SJCRH30 (cell line): ENCODE measurements at places on chromosomes 1 and 21. TPM values are rescaled to one million over a fixed set of nuclear protein-coding genes. Genes with fewer than 3 reads are reported as not detected.

- no peak overlapping the region for H3K27ac ChIP-seq
- no peaks in the 10 kb centered on the region for H3K27me3 ChIP-seq
- no peak overlapping the region for H3K4me3 ChIP-seq
- H3K4me1 ChIP-seq: no peaks in the 10 kb centered on the region
- no peaks in the 10 kb centered on the region for H3K36me3 ChIP-seq
These were observed 25.1 kb downstream of the COL6A2 start for GRCh38 chr21:46122758-46123683.

DNA sequence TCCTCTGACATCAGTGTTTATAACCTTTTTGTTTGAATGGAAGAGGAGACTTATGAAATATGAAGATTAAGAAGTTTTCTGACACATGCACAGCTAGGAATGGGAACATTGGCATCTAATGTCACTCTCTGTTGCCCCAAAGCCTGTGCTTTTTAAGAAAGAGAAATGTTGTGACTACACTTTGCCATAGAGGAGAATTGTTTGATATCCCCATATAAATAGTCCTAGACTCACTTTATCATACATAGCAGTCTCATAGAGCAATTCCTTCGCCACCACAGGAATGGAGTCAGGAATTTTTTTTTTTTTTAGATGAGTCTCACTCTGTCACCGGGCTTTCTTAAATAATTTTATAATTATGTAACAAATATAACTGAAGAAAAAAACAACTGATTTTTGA, 1.5 kb downstream of the KRTAP21-3 start:
- no peak for DNase-seq
- no peak overlapping the region for H3K27ac ChIP-seq
- no peaks in the 10 kb centered on the region for H3K27me3 ChIP-seq
- H3K4me1 ChIP-seq: peaks cover 18% of the 10 kb centered on the region
- H3K36me3 ChIP-seq: no peaks in the 10 kb centered on the region
- H3K4me3 ChIP-seq: no peak overlapping the region

GRCh38 chr1:112093372-112093694, 103.9 kb upstream of the KCND3 start:
- no peak overlapping the region for H3K27ac ChIP-seq
- peaks cover 3% of the 10 kb centered on the region; the same call in 1 of the 2 replicates for H3K27me3 ChIP-seq
- no peaks in the 10 kb centered on the region for H3K36me3 ChIP-seq
- DNase-seq: no peak
- H3K4me1 ChIP-seq: no peaks in the 10 kb centered on the region

DNA sequence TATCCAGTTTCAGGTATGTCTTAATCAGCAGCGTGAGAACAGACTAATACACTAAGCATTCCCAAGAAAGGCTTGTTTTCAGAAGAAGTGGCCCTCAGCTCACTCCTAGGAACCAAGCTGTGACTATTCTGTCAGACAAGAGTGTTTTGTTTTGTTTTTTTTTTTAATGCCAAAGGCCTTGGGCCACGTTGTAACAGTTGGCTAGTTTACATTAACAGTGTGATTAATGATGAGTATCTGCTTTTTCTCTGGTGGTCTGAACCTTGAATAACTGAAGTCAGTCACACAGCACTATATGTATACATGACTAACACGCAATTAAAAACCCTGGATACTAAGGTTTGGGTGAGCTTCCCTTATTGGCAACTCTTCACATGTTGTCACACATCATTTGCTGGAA, 21.9 kb downstream of the DPYD start:
- no peaks in the 10 kb centered on the region for H3K36me3 ChIP-seq
- DNase-seq: no peak
- H3K27me3 ChIP-seq: no peaks in the 10 kb centered on the region
- H3K4me1 ChIP-seq: no peaks in the 10 kb centered on the region

MDM4 gene
- 26.6 and 41.2 TPM in 2 replicates for total RNA-seq

DNA sequence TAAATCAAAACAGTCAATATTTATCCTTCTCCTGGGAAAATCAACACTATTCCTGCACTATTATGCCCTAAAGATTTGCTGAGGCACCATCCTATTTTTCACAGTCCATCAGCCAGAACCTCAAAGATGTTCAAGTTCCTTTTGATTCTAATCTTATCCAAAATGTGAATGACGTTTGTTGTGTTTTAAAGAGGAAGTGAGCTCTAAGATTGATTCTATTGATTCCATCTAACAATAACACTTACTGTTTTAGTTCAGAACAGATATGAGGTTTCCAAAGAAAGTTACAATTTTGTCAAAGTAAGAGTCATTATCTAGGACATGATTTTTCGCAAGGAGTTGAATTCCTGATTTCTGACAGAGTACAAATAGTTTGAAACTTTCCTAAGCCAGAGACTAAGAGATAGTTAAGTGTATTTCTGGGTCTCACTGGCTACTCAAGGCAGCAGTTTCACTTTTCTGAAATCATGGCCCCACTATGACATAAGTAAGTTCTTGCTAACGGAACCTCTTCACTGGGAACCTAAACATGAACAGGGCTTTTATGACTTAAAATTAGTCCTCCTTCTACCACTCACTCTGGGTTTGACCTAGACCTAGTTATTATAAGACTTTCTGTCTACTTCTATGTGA, 84.7 kb downstream of the LHX9 start:
- H3K27me3 ChIP-seq: no peaks in the 10 kb centered on the region
- no peak for DNase-seq
- no peaks in the 10 kb centered on the region for H3K36me3 ChIP-seq
- no peak overlapping the region for H3K27ac ChIP-seq
- H3K4me3 ChIP-seq: no peak overlapping the region

CAMK1G gene
- not detected in 2 replicates for total RNA-seq

FMO2 gene
- not detected in 2 replicates for total RNA-seq

GRCh38 chr1:82108843-82109242, 308.1 kb downstream of the ADGRL2 start:
- H3K4me1 ChIP-seq: peaks cover 6% of the 10 kb centered on the region; the same call in 1 of the 2 replicates
- DNase-seq: no peak
- H3K27me3 ChIP-seq: no peaks in the 10 kb centered on the region
- H3K4me3 ChIP-seq: no peak overlapping the region

DNA sequence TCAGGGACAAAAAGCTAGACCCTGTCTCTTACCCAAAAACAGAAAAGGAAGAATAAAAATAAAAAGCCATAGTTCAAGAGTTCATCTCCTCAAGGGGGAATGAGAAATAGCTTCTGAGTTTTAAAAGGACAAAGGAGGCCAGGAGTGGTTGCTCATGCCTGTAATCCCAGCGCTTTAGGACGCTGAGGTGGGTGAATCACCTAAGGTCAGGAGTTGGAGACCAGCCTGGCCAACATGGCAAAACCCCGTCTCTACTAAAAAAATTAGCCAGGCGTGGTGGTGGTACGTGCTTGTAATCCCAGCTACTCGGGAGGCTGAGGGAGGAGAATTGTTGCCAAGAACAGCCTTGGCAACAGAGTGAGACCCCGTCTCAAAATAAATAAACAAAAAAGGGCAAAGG, 38.6 kb upstream of the CPLANE2 start:
- H3K4me3 ChIP-seq: no peak overlapping the region
- no peak for DNase-seq
- H3K4me1 ChIP-seq: peaks cover 4% of the 10 kb centered on the region
- H3K27ac ChIP-seq: no peak overlapping the region
- no peaks in the 10 kb centered on the region; the same call in none of the 2 replicates for H3K36me3 ChIP-seq

- peaks cover 4% of the 10 kb centered on the region; the same call in 1 of the 2 replicates for H3K27me3 ChIP-seq
- no peaks in the 10 kb centered on the region for H3K36me3 ChIP-seq
- DNase-seq: no peak
- no peak overlapping the region for H3K27ac ChIP-seq
These were observed 244.8 kb downstream of the DUSP10 start for GRCh38 chr1:221497046-221497445.

DNA sequence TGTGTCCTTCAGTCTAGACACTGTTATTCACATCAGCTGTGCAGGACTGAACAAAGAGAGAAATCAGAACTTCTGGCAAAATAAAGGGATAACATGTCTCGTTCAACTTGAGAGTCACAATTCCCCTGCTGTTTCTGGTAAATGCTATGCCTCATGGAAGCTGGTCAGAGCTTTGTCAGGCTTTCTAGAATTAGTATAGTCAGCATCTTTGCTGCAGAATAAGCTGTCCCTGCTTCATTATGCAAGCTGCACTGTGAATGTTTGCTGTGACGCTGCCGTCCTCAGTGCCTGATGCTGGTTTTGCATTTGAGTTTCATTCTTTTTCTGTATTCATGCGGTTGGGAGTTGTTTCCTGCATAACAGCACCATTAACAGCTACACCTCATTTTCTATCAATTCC, 96.4 kb upstream of the KCNJ6 start:
- H3K27me3 ChIP-seq: no peaks in the 10 kb centered on the region
- no peaks in the 10 kb centered on the region for H3K36me3 ChIP-seq
- H3K27ac ChIP-seq: no peak overlapping the region
- H3K4me3 ChIP-seq: no peak overlapping the region

HAPLN2 gene
- 0.20 and 0.23 TPM in 2 replicates for total RNA-seq

- H3K36me3 ChIP-seq: peaks cover 79% of the 10 kb centered on the region
- no peak for DNase-seq
- H3K27ac ChIP-seq: no peak overlapping the region
- H3K4me3 ChIP-seq: no peak overlapping the region
These were observed 9.6 kb downstream of the UBE2J2 start for GRCh38 chr1:1264026-1264425.
